8988T (cell line): ENCODE measurements at places on chromosomes 6 and 20.

- no peak for DNase-seq
Observed at GRCh38 chr20:56552911-56553629, 20.0 kb downstream of the FAM209B start.

GRCh38 chr20:61134296-61135030, 117.6 kb upstream of the CDH4 start:
- DNase-seq, result no peak

DNA sequence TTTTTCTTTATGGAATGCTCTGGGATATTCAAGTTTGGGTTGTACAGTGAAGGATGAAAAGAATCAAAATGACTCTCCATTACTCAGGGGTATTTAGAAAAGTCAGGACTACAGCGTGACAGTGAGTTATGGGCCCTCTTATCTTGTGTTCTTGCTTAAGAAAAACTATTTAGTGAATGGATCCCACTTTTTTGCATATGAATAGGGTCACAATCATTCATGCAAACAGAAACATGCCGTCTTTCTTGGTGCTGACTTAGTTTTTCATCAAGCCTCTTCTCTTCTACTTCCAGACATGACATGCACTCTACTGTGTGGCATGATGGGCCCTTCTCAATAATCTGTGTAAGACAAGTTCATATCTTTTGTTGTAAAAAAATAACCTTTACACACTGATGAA, 488.4 kb upstream of the MMS22L start:
- no peak for DNase-seq

DNA sequence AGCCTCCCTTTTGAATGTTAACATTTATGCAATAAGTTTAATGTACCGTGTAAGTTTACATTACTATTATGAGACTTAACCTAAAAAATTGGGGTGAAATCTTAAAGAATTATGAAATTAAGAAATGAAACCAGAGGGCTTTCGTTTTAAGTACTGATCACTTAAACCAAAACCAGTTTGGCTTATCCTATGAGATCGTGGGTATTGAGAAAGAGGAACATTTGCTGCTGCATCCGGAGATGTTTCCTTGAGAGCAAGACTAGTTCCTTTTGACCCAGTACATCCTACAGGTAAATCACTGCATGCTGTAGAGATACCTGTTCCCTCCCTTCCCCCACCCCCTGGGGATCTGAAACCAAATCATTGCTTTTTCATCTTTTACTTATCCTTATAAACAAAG, 201.3 kb downstream of the ESR1 start:
- no peak for DNase-seq

DNA sequence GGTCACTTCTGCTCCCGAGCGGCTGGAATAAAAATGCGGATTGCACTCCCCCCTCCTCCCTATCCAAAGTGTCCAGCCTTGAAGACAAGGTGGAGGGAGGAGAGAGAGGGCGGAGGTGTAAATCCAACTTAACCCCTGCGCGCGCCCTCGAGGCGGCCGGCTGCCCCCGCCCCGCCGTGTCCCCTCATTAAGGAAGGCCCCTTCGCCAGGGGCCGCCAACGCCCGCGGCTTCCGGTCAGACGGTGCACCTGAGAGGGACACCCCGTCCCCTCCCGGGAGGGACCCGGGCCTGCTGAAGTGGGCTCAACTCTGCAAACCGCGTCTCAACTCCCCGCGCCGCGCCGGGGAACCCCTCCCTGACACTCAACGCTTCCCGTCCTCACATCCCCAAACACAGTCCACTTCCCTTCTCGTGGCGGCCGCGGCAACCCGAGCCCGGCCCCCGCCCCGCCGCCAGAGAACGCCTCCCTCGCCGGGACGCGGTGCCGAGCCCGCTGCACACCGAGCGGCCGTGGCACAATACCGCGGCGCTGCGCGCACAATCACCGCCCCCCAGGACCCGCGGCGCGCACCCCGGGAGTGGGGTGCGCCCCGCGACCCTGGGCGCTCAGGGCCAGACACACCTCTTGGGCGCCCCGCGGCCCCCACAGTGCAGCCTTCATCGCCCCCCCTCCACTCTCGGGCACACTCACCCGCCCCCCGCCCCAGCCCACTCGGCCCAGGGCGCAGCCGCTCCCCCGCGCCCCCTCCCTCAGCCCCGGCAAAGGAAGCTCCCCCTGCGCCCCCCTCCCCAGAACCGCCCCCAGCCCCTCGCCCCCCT, 102.5 kb downstream of the NOL4L start:
- DNase-seq, result peak; percentile 48

GRCh38 chr6:102075539-102075938, 682.0 kb downstream of the GRIK2 start:
- no peak for DNase-seq

GRCh38 chr20:17957505-17958363, 10.9 kb downstream of the SNX5 start:
- no peak for DNase-seq

DNA sequence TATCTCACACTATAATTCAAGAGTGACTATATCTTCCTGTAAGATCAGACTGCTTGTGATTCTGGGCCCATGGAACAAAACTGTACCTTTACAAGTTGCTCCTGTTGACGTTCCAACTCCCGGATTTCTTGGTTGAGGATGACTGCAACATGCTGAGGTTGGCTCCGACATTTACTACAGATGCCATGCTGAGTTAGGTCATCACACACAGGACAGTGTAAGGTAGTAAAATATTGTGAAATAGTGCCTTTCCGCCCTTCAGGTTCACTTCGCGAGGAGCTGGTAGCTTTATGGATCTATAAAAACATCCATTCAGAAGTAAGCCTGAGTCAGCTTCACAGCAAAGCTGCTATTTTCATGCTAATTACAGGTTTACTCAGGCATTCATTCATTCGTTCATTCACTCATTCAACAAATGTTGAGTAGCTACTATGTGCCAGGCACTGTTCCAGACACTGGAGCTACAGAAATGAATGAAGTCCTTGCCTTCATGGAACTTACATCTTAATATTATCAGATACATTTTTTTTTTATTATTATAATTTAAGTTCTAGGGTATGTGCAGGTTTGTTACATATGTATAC, 175.7 kb downstream of the REV3L start:
- no peak for DNase-seq

GRCh38 chr20:32358632-32358882, 426 bp downstream of the ASXL1 start:
- no peak for DNase-seq
